NCI-H524 (cell line): ENCODE measurements at places on chromosomes 1 and 21.

- no peak for DNase-seq
Observed at GRCh38 chr1:6128276-6129081, 51.6 kb downstream of the CHD5 start.

- no peak for DNase-seq
Observed at GRCh38 chr1:93180723-93181613, at the start of gene CCDC18. TSS of gene CCDC18 (plus strand) at chr1:93180724. CDS start at chr1:93183362, 2,638 bp downstream.

GRCh38 chr21:26116456-26117011 is 54.0 kb downstream of the APP start:
- DNase-seq = no peak

- DNase-seq = no peak
Observed at GRCh38 chr1:211632808-211633523, 42.5 kb downstream of the NEK2 start.

DNA sequence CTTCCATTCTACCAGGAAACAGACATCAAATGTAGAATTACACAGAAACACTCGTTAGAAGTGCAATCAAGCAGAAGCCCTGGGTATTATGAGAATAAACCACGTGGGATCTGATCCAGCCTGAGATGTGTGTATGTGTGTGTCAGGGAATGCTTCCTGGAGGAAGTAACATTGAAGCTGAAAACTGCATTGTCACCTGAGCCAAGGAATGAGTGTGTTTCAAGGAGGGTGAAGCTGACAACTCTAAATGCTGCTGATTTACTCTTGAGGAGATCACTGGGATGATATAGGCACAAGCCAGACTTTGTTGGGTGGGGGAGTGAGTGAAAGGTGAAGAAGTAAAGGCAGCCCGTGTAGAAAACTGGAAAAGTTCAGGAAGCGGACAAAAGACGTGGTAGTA is 27.6 kb downstream of the FAAH start:
- DNase-seq = no peak

GRCh38 chr1:10160907-10161490 is 49.4 kb upstream of the KIF1B start:
- peak; percentile 13 for DNase-seq

DNA sequence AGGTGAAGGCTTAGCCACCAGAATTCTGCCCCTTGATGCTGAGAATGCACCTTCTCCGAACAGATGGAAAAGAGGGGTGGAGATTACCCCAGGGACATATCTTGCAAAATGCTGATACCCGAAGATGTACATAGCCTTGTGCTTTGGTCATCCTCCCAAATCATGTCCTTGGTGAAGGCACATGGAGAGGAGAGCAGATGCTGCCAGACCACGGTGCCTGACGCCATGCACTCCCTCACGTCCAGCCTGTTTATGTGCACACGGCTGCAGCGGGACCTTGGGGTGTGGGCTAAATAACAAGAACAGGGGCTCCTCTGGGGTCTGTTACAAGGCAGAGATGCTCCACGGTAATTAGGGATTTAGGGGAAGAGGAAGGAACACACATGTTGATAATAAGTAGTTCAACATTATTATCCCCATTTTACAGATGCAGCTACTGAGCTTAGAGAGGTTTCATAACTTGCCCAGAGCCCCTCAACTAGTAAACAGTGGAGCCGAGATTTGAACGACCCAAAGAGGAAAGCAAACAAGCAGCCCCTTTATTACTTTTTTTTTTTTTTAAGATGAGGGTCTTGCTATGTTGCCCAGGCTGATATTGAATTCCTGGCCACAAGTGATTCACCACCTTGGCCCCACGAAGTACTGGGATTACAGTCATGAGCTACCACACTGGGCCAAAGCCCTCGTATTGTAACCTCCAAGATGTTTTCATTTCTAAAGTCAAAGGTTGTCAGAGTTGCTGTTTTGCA is 12.9 kb downstream of the EPHX1 start:
- peak; percentile 20 for DNase-seq

DNA sequence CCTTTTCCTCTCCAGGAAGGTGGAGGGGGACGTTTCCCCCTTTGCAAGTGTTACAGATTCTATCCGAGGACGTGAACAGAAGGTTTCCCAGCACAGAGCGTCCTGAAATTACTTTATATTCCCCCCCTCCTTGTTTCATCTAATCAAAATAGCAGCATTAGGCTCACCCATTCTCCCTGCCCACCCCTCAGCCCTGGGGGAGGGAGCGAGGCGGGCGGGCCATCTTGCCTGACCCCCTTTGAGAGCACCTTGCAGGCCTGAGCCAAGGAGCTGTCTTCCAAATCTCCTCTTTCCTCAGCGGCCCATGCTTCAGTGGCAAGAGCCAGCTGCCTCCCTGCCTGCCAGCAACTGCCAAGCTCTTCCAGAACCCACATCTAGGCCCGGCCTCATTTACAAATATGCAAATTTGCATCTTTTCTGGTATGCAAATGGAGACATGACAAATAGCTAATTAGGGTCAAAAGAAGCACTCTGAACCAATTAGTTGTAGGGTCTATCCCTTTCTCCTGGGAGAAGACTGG is 69.1 kb upstream of the POU3F1 start:
- no peak for DNase-seq
